NCI-H526 treated with DMSO at 0.1 percent for 48 hours (cell line): ENCODE measurements at places on chromosomes 6 and 20.

GRCh38 chr6:161186173-161186769, 87.6 kb downstream of the AGPAT4 start:
- no peak for DNase-seq

GRCh38 chr6:16334671-16335070, 96.3 kb downstream of the GMPR start:
- no peak for DNase-seq

DNA sequence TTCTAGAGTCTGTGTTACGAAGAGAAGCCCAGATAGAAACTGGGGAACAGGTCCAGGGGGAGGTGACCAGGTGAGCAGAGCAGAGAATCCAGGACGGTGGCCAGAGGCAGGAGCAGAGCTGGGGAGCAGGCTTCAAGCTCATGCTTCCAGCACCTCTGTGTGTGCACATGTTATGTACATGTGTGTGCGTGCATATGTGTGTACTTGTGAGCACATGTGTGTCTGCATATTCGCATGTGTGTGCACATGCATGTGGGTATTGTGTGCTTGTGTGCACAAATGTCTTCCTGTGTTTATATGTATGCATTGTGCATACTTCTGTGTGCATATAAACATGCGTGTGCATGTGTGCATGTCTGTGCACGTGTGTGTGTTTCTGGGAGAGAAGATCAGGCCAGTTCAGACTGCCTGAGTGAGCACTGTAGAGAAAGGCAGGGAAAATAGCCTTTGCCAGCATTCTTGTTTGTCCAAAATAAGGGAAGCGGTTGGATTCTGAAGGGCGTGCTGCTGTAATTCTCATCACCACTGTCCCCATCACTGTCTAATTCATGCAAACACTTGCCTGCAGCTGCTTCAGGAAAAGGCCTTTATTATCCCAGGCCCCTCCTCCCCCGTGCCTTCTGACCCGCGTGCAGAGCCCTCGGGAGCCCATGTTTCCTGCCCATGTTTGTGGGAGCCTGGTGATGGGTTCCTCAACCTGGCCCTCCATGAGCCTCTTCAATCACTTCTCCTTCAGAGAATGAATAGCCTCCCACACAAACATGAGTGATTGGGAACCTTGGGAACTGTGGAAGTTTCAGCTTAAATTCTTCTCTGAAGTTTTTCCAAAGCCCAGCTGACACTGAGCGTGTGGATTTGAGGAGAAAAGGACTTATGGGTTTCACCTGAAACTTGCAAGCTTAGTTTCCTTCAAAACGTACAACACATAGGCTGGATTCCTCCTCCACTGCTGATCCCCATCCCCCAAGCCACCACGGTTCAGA, 161.7 kb upstream of the AFDN start:
- DNase-seq: no peak

DNA sequence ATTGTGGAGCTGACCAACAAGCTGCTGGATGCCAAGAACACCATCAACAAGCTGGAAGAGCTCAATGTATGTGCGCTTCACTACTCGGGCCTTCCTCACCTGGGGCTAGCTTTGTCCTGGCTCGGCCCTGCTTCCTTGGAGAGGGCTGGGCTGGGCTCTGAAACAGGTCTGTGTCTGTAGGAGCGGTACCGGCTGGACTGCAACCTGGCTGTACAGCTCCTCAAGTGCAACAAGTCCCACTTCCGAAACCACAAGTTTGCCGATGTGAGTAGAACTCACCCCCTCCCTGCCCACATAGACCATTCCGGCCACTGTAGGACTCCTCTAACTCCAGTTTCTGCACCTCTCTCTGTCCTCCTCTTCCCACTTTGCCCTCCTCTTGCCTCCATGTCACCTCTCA, 6.7 kb downstream of the LRRC73 start:
- no peak for DNase-seq

DNA sequence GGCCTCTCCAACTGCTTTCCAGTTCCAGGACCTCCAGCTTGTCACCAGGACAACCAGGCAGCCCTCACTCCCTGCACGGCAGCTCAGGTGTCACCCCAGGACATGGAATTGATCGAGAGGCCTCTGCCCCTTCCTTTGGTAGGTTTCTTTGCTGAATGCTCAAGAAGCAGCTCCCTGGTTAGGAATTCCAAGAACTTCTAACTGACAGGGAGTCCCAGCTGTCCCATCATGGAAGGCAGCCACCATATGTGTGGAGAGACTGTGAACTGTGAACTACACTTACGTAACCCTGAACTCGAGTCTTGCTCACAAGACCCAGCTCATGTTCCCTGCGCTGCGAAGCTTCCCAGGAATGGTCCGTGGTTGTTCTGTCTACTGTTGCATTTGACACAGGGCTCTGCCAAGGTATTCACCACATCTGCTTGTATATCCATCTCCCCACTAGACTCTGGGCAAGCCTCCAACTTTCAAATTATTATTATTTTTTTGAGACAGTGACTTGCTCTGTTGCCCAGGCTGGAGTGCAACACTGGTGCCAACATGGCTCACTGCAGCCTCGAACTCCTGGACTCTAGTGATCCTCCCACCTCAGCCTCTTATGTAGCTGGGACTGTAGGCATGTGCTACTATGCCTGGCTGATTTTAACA, 35.7 kb downstream of the MGME1 start:
- no peak for DNase-seq

GRCh38 chr6:437037-437392, 45.5 kb downstream of the IRF4 start:
- DNase-seq: no peak

DNA sequence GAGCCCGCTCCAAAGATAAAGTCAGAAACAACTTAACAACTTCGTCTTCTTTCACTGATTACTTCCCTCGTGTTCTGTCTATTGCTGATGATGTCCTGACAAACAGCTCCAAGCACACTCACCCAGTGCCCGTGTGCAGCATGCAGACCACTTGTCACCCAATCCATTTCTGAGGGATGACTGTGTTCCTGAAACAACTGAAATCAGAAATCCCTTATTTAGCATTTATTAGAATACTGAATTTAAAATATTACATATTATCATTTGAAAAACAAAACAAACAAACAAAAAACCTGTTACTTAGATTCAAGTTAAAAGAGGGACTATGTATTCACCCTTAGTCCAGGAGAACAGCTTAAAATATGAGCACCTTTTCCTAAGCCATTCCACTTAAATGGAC, 223.7 kb upstream of the QKI start:
- DNase-seq: no peak

GRCh38 chr6:106462923-106463557, 102.5 kb downstream of the CRYBG1 start:
- DNase-seq: no peak

DNA sequence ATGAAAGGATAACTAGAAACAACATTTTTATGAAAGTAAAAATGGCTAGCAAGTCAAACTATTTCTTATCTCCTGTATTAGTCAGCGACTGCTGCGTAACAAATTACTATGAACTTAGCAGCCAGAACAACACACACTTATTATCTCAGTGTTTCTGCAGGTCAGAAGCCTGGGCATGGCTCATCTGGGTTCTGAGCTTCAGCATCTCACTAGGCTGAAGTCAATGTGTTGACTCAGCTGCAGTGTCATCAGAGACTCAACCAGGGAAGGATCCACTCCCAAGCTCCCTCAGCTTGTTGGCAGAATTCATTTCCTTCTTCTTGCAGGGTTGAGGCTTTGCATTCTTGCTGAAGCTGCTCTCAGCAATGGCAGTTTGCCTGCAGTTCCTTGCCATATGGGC, 33.2 kb upstream of the IGF2R start:
- no peak for DNase-seq

DNA sequence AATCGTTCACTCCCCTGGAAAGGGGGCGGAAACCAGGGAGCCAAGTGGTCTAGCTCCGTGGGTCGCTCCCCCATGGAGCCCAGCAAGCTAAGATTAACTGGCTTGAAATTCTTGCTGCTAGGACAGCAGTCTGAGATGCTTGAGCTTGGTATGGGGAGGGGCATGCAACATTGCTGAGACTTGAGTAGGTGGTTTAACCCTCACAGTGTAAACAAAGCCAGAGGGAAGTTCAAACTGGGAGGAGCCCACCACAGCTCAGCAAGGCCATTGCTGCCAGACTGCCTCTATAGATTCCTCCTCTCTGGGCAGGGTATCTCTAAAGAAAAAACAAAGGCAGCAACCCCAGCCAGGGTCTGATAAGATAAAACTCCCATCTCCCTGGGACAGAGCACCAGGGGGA, 43.2 kb downstream of the COL21A1 start:
- DNase-seq: no peak

DNA sequence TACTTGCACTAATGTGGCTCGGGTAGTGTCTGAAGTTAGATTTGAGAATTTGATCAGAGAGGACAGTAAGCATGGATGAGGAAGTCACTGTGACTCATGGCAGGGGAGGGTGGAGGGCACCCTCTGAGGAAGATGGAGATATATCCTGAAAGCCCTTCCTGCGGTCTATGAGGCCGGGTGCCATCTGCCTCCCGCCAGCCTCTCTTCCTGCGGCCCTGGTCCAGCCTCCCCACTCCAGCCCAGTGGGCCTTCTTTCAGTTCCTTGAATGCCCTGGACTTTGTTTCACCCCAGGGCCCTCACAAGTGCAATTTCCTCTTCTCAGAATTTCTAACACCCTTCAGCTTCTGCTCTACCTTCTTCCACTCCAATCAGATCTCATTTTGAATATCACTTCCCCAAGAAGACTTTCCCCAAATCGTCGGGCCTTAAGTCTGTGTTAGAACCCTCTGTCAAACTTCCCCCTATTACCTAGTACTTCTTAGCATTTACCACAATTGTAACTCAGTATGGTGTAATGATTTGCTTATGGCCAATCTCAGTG, 20.2 kb upstream of the TNFAIP3 start:
- no peak for DNase-seq

- no peak for DNase-seq
These were observed 689.6 kb downstream of the DHX35 start for GRCh38 chr20:39651645-39652325.

GRCh38 chr20:17898548-17898994, 70.0 kb downstream of the SNX5 start:
- peak; percentile 18 for DNase-seq

- no peak for DNase-seq
These were observed 2.7 kb downstream of the BMP2 start for GRCh38 chr20:6769903-6770785.

DNA sequence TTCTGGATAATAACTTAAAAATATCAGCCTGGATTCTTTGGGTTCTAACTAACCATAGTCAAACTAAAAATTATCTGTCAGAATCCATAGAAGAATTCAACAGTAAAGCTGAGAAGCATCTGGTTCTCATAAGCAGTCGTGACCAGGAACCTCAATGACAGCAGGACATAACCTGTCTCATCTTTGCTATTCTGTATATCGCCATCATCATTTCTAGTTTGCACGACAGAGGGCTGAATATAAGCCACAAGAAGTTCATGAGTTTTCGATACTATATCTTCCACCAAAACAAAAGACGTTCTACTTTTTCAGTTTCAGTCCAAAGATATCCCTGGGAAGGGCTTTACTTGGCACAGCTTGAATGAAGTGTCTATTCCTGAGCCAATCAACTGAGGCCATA, 42.7 kb downstream of the RFPL4B start:
- DNase-seq: no peak

GRCh38 chr6:32890831-32891230, 36.8 kb downstream of the PSMB9 start:
- DNase-seq: no peak

- no peak for DNase-seq
These were observed 159.3 kb upstream of the ECI2 start for GRCh38 chr6:4294636-4295035.

GRCh38 chr6:21846541-21847451, 253.2 kb downstream of the SOX4 start:
- DNase-seq: peak; percentile 84

GRCh38 chr6:111581957-111582356, 23.7 kb downstream of the TRAF3IP2 start:
- no peak for DNase-seq

DNA sequence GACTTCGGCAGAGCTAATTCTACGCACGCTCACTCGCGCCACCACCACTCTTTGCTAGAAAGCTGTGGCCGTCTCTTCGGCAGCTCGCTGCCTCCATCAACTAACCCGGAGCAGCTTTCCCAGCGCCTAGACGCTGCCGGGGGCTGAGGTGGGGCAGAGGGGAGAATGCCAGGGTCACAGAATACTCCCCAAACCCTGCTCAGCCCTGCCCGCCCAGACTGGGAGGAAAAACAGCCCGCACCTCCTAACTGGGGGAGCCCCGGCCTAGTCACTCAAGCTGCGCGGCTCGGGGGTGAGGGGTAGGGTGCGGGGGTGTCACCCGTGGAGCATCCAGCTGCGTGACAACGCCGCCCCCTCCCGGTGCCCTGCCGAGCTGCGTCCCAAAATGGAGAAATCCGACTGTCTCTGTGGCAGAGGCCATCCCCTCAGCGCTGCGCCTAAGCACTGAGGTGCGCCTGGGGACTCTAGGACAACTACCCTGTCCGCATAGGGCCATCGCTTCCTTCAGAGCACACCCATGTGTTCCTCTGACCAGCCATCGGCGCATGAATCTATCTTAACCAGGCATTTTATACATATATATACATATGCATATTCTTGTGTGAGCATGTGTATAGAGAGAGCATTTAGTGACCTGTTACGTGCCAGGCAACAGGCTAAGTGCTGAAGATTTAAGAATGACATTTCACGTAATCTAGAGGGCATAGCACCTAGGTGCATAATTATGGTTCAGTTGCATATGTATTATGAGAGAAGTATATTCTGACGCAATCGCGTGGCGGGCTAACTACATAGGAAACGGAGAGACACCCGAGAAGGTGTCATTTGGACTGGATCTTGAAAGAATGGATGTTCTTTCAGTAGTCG, 1.5 kb upstream of the TENT5A start:
- DNase-seq: peak; percentile 73

DNA sequence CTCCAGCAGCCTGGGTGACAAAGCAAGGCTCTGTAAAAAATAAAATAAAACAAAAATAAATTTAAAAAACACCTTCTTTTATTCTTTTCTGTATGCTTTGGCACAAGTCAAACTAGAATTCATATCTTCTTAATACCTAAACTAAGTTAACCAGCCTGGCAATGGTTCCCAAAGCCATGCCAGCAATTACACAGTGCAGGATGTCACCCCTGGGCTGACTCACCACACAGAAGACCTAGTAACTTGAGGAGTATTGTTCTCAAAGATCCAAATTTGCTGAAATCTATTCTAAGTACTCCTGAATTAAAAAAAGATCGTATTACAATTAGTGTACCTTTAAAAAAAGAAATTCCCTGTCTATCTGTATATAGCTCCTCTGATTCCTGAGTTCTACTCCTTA, 162.7 kb upstream of the SGK1 start:
- DNase-seq: no peak

- DNase-seq: no peak
These were observed 276.5 kb upstream of the TCF21 start for GRCh38 chr6:133612459-133612858.

DNA sequence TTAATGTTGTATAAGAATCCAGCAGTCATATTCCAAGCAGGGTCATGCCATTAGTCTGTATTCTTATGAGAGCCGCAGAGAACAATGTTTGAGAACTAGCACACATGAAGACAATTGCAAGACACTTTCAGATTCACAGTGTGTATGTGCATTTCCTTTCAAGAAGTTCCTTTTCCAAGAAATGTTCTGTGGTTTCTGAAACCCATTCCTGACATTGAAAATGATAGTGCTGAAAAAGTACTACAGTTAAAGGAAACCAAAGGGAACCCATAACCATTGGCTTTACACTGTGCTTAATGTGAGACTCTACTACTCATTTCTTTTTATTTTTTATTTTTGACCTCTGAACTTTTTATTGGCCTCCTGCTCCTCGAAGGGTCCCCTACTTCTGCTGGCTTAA, 4.2 kb upstream of the CALHM6 start:
- no peak for DNase-seq

- DNase-seq: no peak
These were observed 2.3 kb upstream of the DSN1 start for GRCh38 chr20:36775826-36776225.

- DNase-seq: no peak
These were observed 52.2 kb upstream of the FNDC1 start for GRCh38 chr6:159117046-159117445.
